Fibroblast of skin of abdomen (primary cell): ENCODE measurements at places on chromosomes 4 and X.
A peak's percentile ranks its signal among the peaks of the same experiment; 100 is the strongest.

GRCh38 chr4:109334129-109335105, 32.0 kb upstream of the COL25A1 start:
- peak; percentile 43 for DNase-seq

DNA sequence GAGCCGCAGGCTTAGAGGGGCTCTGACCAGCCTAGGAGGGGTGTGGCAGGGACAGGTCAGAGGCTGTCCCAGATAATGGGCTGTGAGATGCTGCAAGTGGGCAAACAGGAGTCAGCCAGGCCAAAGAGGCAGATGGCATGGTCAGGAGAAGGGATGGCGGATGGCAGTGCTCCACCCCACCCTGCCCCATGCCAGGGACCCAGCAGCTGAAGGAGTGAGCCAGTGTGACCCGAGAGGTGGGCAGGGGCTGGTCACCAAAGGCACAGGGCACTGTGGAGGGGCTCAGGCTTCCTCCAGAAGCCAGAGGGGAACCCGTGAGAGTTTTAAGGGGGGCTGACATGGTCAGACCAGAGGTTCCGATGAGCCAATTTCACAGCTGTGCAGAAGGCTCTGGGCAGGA, 96.9 kb downstream of the WFS1 start:
- no peak for DNase-seq

- no peak for DNase-seq
These were observed 57.0 kb downstream of the ATP11C start for GRCh38 chrX:139875841-139876240.

GRCh38 chrX:78075787-78076389, 28.2 kb upstream of the PGK1 start:
- DNase-seq: no peak

DNA sequence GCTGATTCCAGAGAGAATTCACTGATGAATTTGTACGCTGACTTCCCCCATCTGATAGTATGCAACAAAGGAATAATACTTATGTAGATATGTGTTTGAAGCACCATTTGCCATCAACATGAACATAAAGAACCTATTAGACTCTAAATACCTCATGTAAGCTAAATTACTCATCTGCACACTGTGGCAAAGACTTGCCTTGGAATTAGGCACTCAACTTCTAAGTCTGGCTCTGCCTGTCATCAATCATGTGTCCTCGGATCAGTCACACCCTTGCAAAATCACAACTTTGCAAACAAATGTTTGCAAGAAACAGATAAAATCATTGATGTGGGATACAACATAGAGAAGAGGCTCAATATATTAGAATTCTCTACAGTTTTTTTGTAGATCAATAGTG, 169.9 kb upstream of the LDB2 start:
- DNase-seq: peak; percentile 61

DNA sequence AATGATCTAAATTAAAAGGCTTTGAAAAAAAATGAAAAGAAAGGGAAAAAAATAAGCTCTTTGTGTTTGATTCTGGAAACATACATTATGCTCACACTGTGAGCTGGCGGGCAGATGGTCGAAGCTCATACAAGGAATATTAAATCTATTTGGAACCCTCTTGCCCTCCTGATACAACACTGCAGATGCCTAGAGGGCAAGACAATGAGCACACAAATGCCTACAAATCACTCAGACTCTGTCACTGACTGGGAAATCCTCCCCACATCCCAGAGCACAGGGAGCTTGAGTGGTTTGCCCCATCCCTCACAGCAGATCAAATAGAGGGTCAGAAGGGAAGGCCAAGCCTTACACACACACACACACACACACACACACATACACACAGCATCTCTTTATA, 320.4 kb downstream of the HNRNPD start:
- DNase-seq: no peak

GRCh38 chr4:24260923-24261564, 323.3 kb downstream of the DHX15 start:
- DNase-seq: no peak

DNA sequence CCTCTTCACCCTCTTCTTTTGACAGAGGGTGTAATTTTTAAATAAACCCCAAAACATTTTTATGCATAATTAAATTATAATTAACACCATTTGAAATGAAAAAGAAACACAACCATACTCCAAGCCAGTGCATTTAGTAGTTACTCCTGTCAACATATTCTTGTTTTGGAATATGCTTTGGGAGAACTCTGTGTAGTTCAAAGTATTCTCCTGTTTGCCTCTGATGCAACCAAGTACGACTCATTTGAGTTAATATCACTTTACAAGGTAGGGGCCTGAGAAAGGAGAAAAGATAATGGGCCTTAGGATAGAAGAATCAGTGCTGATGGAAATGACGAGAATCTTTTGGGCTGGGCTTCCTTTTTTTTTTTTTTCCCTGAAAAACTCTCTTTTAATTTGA, 2.7 kb downstream of the PTPN13 start:
- peak; percentile 37 for DNase-seq

GRCh38 chr4:37567836-37568235, 118.3 kb downstream of the RELL1 start:
- DNase-seq: no peak

- no peak for DNase-seq
These were observed 222.7 kb upstream of the HAND2 start for GRCh38 chr4:173752610-173753230.

DNA sequence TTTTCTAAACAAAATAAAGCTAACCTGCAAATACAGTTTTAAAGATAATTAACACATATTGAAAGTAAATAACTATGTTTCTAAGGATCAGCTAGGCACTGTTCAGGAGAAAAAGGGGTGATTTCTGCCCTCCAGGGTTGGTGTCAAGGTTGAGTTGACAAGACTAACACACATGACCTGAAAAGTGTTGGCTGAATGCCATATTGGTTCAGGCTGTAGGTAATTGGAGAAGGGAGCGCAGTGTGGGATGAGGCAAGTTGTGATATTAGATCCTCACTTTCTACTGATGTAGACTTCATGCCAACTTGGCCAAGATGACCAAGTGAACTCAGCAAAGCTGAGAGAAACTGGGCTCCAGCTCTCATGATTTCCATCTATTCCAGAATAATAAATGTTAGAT, 42.2 kb downstream of the PPM1K start:
- DNase-seq: no peak

- DNase-seq: peak; percentile 55
These were observed 125.4 kb downstream of the BCOR start for GRCh38 chrX:39972340-39972739.

DNA sequence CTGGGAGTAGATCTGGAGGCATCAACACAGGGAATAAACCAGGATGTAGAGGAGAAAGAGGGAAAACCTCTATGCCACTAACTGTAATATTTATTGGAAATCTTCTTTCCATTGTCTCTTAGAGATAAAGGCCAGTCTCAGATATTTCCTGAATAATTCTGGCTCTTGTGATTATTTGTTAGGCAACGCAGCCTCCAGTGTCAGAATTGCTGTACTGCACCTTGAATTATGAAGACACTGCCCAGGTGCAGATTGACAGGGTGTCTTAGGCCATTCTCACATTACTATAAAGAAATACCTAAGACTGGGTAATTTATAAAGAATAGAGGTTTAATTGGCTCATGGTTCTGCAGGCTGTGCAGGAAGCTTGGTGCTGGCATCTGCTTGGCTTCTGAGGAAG, 100.7 kb upstream of the ZDHHC15 start:
- DNase-seq: no peak

- no peak for DNase-seq
These were observed 155.4 kb upstream of the FRG1 start for GRCh38 chr4:189785257-189785656.

DNA sequence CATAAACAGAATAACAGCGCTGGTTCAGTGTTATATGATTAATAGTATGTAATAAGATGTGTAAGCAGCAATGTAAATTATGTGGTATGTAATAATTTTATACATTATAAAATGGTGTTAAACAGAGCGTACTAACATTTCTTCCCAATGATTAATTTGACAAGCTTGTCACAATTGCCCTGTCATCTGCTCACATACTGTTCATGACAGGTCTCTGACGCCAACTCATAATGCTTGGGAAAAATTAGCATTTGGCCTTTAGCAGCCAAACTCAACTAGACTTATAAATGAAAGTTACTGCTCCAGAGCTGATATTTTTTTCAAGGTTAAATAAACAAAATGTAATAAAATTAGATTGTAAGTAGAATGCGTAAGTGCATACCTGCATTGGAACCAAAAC, 246.8 kb downstream of the TRAM1L1 start:
- DNase-seq: no peak

DNA sequence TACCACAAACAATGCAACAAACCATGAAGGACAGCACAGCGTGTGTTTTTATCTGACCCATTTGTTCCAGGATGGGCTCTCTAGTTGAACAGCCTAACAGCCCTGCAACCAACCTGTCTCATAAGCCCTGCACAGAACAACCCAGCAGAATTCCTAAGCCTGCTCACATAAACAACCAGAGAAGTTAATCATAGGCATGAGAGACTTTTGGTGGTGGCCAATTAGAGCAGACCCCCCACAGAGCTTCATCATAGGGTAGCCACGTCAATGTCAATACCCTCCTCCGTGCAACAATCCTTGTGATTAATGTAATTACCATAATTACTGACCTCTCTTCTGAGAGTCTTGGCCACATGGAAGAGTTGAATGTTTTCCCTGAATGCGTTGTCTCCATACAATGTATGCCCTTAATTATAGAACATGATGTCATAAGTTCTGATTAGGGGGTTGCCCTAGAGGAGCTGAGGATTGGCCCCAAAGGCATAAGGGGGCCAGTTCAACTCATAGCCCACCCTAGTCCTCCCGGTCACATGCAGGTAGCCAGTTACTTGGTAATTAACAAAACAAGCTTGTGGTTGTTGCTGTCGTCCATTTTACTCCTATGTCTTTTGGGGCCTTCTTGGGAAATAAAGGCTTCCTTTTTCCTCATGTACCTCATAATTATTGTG, 92.7 kb downstream of the SYNPO2 start:
- DNase-seq: peak; percentile 82

DNA sequence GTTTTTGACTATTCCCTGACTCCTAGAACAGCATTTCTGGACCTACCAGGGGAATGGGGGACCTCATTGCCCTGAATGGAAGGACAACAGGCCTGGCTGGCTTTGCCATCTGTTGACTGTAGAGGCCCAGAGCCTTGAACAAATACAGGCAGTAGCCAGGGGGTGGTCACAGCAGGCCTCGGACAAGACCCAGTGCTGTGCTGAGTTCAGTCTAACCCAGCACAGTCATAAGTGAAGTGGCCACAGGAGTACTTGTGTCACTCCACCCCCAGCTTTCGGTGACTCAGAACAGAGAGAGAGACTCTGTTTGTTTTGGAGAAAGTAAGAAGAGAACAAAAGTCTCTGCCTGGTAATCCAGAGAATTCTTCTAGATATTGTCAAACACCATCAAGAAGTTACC, 310.0 kb downstream of the PRR32 start:
- no peak for DNase-seq

- no peak for DNase-seq
These were observed 1934.2 kb upstream of the IGFBP7 start for GRCh38 chr4:59044286-59044900.

GRCh38 chr4:83929550-83929949, 393.6 kb downstream of the GPAT3 start:
- no peak for DNase-seq

DNA sequence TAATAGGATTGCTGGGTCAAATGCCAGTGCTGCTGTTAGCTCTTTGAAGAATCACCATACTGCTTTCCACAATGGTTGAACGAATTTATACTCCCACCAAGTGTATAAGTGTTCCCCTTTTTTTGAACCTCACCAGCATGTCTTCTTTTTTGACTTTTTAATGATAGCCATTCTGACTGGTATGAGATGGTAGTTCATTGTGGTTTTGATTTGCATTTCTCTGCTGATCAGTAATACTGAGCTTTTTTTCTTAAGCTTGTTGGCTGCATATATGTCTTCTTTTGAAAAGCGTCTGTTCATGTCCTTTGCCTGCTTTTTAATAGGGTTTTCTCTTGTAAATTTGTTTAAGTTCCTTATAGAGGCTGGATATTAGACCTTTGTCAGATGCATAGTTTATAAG, 14.8 kb downstream of the USP38 start:
- DNase-seq: no peak

GRCh38 chr4:2803624-2804448, 11.0 kb downstream of the SH3BP2 start:
- DNase-seq: no peak
